CD8-positive, alpha-beta T cell (primary cell): ENCODE measurements at places on chromosomes 12 and 14.

DNA sequence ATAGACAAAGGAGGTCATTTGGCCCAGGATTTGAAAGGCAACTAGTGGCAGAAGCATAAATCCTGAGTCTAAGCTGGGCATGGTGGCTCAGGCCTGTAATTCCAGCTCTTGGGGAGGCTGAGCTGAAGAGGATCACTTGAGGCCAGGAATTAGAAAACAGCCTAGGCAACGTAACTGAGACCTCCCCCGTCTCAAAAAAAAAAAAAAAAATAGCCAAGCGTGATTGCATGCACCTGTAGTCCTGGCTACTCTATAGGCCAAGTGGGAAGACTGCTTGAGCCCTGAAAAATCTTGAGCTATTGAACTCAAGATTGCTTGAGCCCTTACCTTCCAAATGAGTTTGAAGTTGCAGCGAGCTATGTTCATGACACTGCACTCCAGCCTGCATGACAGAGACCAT lies 7.8 kb downstream of the GON7 start:
- no peak for DNase-seq

- DNase-seq = no peak
Observed at GRCh38 chr12:118685983-118686607, 295.2 kb upstream of the SRRM4 start.

DNA sequence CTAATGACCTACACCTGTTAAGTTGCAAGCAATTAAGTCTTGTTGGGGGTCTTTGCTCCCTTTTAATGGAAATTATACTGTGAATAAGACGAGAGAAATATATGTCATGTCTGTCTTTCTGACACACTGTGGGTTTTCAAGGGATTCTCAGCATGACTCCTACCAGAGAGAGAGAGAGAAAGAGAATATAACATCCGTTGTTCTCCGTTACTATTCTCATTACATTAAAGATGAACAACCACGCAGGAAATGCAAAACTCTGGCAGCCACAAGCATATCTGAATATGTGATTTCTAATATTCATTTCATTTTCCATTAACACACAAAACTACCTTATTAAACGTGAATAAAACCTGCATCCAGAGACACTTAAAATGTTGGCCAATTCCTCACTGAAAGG lies 67.3 kb upstream of the EGLN3 start:
- DNase-seq = no peak

DNA sequence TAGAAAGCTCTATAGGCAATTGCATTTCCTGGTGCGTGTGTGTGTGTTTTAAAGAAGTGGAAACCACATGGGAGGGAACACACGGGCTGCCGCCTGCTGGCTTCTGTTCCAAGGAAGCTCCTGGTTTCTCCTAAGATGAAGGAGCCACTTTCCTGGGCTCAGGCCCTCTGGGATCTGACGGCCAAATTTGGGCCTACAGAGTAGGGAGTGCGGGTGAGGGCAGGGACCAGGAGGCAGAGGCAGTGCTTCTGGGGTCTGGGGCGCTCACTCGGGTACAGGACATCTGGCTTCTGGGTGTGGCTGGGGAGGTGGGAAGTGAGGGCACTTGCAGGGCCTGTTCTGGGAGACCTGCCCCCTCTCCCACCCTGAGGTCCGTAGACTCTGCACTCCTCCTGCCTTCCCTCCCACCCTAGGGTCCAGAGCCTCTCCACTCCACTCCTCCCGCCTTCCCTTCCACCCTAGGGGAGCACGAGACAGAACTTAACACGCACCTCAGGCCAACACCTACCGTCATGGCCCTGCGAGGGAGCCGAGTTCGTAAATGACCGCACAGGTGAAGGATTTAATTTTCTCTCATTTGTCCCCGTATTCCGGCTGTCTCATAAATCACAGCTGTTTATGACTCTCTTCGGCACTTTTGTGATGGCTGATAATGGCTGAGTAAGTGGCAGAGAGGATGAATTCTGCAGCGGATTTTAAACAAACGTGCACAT lies 127.7 kb downstream of the KIF26A start:
- no peak for DNase-seq

GRCh38 chr12:128807161-128807724 lies 16.5 kb downstream of the SLC15A4 start:
- no peak for DNase-seq

GRCh38 chr12:12533238-12533829 lies 29.3 kb downstream of the DUSP16 start:
- DNase-seq = no peak

- DNase-seq = no peak
Observed at GRCh38 chr12:28367993-28368392, 177.7 kb downstream of the CCDC91 start.

DNA sequence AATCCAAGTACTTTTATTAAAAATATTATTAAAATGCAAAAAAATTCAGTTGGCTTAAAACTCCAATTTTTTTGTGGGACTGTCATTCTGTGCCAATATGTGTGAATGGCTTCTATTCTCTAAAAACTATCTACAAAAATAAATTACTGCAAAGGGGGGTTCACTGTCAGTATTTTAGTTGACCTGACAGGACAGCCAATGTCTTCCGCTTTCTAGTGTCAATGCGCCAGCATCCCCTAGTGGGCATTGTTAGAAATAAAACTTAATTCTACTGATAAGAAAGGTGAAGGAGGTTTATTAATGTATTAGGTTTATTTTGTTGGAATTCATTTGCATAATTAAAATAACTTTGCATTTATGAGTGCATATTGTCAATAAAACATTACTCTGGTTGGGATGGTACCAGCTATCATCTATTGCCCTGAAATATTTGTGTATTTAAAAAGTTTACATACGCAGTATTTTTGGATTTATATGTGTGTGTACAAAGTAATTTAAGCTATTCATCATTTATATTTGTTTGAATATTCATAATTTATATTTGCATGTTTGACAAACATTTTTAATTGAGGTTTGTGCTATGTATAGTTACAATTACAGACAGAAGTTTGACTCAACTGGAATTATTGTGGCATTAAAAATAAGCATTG lies 527.2 kb downstream of the FLRT2 start:
- DNase-seq = no peak
